ENCODE measurements at places on chromosomes 16 and 17.
A peak's percentile ranks its signal among the peaks of the same experiment; 100 is the strongest.

DNA sequence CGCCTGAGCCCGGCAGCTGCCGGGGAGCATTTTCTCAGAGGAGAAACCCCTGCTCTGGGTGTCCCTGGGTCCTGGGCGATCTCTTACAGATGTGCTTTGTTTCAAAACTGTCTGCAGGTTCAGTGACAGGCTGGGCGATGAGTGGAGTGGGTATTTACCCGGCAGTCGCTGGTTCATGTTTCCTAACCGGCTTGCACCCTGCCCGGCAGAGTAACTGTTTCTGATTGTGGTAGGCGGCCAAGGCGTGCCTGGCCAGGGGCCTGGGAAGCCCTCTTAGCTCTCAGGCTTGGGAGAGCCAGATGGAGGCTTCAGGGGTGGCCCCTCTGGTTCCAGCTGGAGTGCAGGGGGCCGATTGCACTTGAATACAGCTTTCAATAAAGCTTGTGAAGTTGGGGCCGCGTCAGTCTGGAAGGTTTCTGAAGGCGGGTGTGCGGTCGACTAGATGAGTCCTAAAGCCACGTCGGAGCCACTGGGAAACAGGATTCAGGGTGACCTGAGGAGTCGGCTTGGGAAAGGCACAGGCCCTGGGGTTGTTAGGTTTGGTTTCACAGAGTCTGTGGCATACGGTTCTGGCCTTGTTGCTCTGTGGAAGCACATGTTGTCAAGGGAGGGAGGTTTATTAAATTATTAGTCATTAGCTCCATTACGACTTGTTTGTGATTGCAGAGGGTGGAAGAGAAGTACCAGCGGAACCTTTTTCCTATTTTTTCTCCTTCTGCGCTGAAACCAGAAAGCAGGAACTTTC lies 1.4 kb downstream of the BAIAP2 start:
- DNase-seq: no peak

- no peak for DNase-seq
Measured at GRCh38 chr17:28398280-28398981, 7.6 kb downstream of the SLC46A1 start.

GRCh38 chr17:5069724-5070123 lies 8.5 kb upstream of the ZFP3 start:
- no peak for DNase-seq

GRCh38 chr17:48522031-48522653 lies 8.7 kb downstream of the HOXB1 start:
- DNase-seq: no peak

GRCh38 chr17:45577571-45578279 lies 87.2 kb upstream of the PLEKHM1 start:
- DNase-seq: no peak

DNA sequence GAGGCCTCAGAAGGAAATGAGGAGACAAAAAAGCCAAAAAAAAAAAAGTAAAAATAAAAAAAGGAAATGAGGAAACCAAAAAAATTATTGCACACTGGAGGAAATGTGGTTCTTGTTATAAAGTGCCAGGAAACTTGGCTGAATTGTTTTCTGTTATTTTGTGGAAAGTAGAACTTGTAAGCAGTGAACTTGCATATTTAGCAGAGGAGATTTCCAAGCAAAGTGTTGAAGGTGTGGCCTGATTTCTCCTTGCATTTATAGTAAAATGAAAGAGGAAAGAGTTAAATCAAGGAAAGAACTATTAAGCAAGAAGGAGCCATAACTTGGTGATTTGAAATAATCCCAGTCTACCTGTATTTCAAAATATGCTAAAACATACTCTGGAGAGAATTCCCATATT lies 34.1 kb upstream of the CPPED1 start:
- no peak for DNase-seq

- DNase-seq: no peak
Measured at GRCh38 chr16:58001781-58002415, 691 bp downstream of the USB1 start.

DNA sequence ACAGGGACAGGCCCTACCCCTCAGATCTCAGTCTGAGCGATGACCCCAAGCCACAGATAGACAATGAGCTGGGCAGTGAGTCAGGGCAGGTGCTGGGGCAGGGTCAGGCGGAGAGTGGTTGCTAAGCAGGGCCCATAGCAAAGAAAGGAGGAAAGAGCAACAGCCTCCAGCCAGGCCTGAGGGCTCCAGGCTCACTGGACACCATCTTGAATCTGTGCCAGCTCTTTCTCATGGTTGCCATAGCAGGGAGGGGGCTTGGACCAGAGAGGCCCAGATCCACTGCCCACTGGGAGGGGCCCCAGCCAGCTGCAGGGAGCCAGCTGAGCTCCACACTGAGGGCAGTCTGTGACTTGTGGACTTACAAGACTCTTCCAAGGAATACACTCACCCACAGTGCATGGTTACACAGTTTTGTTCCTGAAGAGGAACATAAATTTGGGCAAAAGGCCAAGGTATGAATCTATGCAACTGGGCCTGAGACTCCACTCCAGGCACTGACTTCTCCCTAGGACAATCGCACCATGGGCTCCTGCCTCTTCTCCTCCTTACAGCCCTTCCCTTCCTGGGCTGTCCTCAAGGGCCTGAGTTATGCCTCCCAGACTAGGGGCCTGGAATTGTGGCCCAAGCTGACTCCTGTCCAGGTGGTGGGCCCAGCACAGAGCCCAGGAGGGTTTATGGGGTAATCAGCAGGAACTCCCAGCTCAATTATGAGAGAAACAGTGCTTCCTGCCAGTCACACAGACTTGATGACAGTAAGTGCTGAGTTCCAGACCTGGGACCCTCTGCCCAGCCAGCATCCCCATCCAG lies 59.9 kb downstream of the BEAN1 start:
- no peak for DNase-seq

- DNase-seq: no peak
Measured at GRCh38 chr16:47611042-47611441, 149.9 kb downstream of the PHKB start.

GRCh38 chr17:19718613-19719354 lies 2.4 kb upstream of the SLC47A2 start:
- DNase-seq: peak; percentile 60

DNA sequence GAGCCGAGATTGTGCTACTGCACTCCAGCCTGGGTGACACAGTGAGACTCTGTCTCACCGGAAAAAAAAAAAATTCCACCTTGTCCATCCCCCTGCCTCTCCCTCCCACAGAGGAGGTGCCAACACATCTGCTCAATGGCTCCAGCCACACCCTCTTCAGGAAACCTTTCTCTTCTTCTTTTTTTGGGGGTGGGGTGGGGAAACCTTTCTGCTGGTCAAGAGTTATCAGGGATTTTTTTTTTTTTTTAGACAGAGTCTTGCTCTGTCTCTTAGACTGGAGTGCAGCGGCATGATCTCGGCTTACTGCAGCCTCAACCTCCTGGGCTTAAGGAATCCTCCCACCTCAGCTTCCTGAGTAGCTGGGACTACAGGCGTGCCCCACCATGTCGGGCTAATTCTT lies 18.7 kb downstream of the TNS4 start:
- no peak for DNase-seq

DNA sequence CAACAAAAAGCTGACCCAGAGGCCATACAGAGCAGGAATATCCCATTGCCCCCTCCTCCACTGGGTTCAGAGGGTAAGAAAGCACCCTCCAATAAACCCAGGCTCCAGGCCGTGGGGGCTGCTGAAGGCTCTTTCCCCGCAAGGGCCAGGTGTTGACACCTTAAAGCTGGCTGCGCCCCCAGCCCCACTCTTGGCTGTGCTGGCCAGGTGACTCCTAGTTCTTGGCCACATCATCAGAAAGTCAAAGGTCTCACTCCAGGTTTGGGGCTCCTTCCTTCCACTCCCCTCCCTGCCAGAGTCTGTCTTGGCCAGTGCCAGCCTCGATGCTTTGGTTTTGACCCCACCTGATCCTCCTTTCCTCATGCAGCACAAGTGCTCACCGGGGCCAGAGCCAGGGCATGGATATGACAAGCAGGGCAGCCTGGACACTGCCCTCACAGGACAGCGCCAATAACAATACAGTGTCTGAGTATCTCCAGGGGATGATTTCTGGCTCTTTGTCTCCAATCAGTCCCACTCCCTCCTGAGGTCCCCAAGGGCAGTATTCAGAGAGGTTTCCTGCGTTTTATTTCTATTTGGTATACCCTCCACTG lies 8.2 kb downstream of the SLC46A1 start:
- DNase-seq: no peak
